ENCODE measurements at places on chromosomes 11 and 22.

DNA sequence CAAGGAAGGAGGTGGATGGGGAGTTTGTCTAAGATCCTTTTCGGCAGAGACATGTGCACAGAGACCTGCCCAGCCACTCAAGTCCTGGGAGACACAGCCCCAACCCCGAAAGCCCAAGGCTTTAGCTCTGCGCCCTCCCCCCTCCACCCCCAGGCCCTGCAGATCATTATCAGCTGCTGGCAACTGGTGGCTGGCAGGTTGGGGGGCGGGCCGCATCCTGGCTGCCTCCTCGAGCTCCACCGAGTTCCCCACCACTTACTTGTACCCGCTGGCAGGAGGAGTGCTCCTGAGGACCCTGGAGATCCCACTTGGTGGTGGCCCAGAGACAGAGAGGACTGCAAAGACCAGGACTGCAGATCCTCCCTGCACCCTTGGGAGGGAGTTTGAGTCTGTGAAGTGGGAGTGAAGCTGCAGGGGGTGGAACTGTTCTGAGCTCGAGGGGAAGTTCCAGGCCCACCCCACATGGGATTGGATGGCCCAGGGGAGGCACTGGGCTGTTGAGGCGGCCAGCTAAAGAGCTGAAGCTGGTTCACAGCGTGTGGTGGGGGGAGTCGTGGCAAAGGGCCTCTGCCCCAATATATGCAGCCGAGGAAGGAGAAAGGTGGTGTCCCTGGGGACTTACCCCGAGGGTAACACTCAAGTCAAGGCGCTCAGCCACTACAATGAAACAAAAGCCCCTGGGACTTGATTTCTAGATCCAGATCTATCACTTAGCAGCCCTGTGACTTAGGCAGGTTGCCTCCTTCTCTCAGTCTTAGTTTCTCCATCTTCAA, 19.9 kb upstream of the CCDC86 start:
- DNase-seq: no peak

GRCh38 chr11:79174045-79175008, 266.5 kb downstream of the TENM4 start:
- peak; percentile 15 for DNase-seq

- DNase-seq: peak; percentile 14
These were observed 615 bp downstream of the STT3A start for GRCh38 chr11:125593114-125593820.

GRCh38 chr11:68399916-68400315, 60.6 kb upstream of the PPP6R3 start:
- no peak for DNase-seq

- no peak for DNase-seq
These were observed 89.0 kb downstream of the RELT start for GRCh38 chr11:73465023-73465675.

GRCh38 chr11:8652140-8652539, 30.3 kb downstream of the TRIM66 start:
- no peak for DNase-seq

- DNase-seq: no peak
These were observed at the start of gene TRPC6 for GRCh38 chr11:101583251-101584128. Gene TRPC6 (minus strand): TSS chr11:101584007. CDS start chr11:101583503, 504 bp downstream.

DNA sequence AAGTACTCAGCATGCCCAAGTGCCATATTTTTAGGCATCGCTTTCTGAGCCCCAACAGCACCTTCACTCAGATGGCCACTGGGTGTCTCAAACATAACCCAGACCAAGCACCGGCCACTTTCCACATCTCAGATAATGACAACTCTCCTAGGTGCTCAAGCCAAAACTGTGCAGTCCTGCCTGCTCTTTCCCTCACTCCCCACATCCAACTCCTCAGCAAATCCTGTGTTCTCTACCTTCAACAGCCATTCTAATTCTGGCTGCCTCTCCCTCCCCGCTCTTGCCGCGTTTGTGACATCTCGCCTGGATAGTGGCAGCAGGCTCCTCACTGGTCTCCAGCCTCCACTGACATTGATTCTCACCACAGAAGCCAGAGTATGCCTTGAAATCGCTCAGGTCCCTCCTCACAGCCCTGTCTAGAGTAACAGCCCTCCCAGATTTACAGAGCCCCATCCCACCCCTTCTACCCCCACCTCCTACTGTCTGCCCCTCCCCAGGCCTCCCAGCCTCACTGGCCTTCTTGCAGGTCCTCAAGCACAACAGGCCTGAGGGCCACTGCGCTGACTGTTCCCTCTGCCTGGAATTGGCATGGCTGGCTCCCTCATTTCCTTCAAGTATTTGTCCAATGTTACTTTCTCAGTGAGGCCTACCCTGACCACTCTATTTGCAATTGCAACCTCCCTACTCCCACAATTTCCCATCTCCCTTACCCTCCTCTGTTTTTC, 1.3 kb upstream of the PHETA2 start:
- peak; percentile 8 for DNase-seq

- DNase-seq: peak; percentile 49
These were observed 1.7 kb downstream of the PHF21A start for GRCh38 chr11:46119352-46120216.

DNA sequence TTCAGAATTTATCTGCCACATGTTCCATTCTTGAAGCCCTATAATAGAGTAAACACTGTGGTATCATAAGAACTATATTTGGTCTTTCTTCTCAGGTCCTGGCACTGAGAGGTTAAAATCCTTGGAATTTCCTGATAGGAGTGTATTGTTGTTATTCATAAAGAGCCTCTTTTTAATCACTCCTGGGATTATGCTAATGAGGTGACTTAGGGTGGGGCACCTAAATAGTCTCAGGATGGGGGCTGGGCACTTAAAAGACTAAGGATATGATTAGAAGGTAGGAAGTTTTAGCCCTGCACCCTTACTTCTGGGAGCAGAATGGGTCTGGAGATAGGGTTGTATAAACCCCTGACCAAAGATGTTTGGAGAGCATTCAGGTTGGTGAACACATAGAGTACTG, 755.2 kb upstream of the TENM4 start:
- no peak for DNase-seq

DNA sequence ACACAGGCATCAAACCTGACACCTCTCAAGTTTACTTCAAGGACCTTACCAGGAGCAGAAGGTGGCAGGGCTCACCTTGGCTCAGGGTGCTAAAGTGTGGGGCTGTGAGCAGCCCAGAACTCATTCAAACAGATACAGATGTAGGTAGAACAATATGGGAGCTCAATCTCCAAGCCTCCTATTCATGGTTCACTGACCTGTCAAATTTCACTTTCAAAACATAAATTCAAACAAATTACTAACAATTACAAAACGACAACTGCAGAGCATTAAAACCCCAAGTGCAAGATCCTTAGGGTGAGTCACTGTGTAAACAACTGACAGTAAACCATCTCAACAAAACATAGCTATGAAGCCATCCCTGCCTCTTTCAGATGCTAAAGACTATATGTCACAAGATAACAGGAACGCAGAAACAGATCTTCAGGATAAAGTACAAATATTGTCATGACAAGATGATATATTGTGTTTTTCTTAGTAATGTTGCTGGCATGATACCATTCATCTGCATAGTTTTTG, 303.5 kb upstream of the ANO3 start:
- no peak for DNase-seq

DNA sequence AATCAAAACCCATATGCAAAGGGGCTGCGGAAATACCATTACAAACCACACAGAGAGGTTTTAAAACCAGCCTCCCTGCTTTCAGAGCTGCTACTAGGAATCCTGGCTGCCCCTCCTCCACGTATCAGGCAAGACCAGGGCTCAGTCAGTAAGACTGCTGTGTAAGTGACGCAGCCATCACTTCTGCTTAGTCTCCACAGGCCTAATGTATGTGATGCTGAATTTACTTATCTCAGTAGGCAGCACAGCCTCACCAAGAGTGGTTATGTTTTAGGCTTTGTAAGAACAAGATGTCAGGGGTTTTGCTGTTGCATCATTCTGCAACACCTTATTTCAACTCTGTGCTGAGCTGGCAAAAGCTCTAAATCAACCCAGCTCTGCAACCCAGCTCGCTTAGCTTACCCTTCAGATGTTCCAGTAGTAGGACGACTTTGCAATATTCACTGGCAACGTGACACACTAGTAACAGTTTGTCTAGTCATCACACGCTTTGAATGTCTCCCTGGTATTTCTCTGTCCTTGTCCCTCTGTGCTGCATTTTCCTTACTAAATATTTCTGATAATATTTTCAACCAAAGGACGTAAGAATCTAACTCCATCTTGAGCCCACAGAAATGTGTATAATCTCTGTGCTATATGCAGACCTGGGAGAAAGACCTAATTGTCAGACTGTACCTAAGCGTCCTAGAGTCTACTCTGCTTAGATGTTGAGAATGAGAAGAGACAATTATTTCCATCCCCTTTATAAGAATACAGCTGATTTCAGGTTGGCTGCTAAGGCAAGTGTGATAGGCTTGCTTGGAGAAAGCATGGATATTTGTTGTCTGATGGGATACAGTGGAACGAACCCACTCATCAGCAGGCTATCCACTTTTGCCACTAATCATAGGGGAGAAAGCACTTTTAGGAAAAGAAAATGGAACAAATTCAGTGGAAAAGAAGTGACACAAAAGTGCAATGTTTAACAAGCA, 72.2 kb downstream of the LARGE2 start:
- no peak for DNase-seq

- DNase-seq: no peak
These were observed 71.6 kb downstream of the SBF2 start for GRCh38 chr11:10222399-10222798.

GRCh38 chr11:66272596-66272995, 4.2 kb downstream of the RAB1B start:
- DNase-seq: no peak

Data from SK-MEL-5 (cell line).